ENCODE measurements at places on chromosomes 4 and X.

DNA sequence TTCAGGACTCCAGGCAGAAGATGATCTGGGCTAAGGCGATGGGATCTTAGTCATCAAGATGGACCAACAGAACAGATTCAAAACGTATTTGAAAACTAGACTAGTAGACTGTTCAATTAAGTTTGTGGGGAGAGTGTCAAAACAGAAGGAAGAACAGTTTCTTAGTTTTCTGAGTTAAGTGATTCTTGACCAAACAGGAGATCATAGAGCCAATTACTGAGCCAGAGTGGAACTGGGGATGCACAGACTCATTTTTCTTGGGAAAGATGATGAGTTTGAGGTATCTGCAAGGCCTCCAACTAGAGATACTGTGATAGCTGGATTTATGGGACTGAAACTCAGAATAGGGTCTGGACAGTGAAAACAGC lies 119.5 kb downstream of the REELD1 start:
- no peak for DNase-seq

GRCh38 chr4:129323658-129324057 lies 227.7 kb downstream of the C4orf33 start:
- no peak for DNase-seq

- DNase-seq, result no peak
These were observed 408.8 kb downstream of the MAPK10 start for GRCh38 chr4:85951099-85951498.

DNA sequence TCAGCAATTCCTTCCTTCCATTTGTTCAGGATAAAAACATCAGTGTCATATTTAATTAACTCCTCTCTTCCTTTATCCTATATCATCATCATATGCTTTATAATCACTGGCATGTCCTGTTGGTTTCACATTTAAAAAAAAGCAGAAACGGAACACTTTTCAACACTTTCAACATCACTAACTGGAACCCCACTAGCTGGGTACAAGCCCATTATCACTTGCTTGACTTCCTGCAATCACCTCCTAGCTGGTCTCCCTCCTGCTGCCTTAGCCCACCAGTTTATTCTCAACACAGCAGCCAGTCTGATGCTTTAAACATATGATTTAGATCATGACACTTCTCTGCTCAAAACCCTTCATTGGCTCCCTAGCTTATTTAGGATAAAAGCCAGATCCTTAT lies 116.4 kb upstream of the LSM6 start:
- DNase-seq, result no peak

DNA sequence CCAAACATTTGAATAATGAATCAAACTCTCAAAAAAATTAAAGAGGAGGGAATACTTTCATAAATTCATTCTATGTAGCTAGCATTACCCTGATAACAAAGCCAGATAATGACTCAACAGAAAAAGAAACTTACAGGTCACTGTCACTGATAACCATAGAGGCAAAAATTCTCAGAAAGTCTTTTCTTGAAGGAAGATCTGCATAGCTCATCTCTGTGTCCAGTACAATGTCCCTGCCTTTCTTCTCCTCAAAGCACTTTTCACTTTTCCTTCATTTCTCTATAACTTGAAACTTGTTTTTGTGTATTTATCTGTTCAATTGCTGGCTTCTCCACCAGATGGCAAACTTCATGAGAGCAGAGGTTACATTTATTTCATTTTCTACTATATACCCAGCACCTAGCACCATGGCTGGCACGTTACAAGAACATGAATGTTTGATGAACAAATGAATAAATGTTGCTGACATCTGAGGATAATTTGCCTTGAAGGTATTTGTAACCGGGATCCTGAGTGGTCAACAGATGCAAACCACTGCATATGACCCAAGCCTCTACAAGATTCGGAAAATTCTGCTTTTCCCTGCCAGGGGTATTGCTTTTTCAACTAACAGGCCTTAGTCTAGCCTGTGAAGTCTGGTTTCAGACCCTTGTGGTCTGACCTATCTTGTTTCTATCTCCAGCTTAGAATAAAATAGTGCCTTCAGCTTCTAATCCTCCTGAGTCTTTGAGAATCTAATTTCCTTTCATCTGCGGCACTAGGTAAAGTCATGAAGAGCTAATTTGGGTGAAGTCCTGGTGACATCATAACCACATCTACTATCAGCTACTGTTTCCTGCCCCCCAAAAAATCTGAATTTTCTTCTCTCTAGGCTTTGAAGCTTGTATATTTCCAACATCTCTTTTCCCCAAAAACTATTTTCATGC lies 52.5 kb upstream of the ANTXR2 start:
- DNase-seq, result no peak

- no peak for DNase-seq
These were observed 1.7 kb upstream of the PCDH10 start for GRCh38 chr4:133147286-133147821.

All from renal pelvis (tissue), 12 donors.